ENCODE measurements at places on chromosomes 16 and 17.

DNA sequence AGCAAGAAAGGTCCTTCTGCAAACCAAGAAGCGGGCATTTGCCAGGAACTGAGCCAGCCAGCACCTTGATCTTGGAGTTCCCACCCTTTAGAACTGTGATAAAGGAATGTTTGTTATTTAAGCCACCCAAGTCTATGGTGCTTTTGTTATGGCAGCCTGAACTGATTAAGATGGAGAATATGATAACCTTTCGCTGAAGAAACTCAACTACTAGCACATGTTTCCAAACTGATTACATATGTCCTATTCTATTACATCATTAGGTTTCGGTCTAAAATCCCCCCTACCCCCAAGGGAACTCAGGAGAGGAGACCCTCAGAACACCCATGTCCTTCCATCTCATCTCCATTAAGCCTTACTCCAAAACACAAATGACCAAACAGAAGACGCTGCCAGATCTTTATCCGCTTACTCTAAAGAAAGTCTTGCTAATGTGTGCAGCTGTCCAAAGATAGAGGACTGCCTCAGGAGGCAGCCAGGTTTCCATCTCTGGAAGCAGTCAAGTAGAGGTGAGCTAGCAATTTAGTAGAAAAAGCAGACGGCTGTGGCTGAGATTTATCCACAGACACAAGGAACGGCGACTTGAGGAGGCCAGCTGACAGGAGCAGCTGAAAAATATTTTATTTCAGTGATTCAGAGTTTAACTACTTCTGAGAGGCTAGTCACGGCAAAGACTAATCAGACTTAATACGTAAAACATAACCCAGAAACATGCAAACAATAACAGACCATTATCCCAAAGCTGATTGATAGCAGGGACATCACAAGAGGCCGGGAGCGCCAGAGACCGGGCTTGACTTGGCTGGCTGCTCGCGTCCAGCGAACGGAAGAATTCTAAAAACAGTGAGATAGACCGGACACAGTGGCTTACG lies 611.4 kb upstream of the CDH5 start:
- no peak for DNase-seq

- no peak for DNase-seq
These were observed 58.1 kb downstream of the ZFHX3 start for GRCh38 chr16:72989579-72990551.

- no peak for DNase-seq
These were observed 47.6 kb downstream of the ABAT start for GRCh38 chr16:8722025-8722348.

- DNase-seq = no peak
These were observed at the start of gene G6PC1 for GRCh38 chr17:42900460-42901331. Gene G6PC1, plus strand, starts transcription at chr17:42900799. Its CDS starts 78 bp downstream, at chr17:42900877.

DNA sequence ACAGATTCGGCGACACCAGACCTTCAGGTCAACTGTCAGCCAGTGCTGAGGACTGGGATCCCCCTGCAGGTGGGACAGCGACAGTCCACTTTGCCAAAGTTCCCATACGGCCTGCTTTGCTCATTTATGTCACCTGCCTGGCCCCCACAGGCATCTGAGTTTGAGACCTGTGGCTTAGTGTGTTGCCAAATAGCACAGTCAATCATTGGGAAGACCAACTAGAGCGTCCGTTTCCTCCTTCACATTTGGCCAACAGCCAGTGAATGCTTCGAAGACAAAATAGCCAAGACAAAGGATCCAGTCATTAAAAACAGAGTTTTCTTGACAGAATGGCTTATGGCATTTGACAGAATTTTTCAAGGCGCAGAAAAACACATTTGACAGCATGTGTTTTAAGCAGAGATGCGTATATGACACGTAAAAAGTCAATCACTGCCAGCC lies 113.8 kb downstream of the ABCC12 start:
- no peak for DNase-seq

DNA sequence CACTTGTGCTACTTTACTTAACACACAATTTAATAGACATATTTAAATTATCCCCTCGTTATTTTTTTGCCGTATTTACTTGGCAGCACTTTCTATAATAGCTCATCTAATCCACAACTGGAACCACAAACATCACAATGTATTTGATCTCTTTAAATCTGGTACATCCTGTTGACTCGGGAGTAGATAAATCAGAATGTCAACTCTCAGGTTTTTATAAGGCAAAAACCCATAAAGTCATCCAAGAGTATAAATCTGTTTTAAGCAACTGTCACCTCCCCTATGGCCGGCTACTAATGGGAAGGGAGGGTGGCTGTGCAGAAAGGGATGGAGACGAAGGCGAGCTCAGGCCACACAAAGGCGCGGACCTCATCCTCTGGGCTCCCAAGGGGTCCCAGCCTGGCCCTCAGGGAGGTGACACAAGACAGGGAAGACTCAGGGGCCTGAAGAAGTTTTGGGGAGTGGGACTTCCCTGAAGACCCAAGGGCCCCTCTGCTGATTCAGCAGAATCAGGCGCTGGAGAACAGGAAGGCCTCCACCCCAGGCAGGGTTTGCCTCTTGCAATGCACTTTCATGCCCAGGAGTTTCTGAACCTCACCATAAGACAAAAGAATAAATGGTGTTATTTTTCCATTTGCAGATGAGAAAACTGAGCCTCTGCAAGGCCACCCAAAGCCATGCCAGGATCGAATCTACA lies 122.5 kb downstream of the ZNF423 start:
- DNase-seq = no peak

DNA sequence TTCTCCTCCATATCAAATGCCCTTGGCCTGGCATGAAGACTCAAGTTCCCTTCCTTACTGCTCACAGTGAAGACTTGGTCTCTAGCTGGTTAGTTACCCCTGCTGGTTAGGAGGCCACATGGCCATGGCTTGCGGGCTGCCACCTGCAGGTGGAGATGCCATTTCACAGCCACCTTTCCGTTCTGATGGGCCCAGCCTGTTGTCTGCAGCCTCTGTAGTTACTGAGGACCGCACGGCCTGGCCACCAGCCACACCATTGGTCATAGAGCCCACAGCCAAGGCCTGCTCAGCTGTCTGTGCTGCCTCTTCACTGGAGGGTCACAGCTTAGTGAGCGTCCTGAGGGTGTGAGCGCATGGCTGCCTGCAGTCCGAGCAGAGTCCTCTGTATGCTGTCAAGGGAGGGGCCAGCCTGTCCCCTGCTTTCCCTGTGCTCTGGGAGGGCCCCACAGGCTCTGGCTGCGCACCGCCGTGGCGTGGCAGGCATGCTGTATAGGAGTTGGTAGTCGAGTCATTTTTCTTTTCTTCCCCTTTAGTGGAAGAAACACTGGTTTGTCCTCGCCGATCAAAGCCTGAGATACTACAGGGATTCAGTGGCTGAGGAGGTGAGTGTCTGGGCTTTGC lies 59.2 kb downstream of the PLD6 start:
- peak; percentile 26 for DNase-seq

GRCh38 chr16:13138528-13138927 lies 237.1 kb downstream of the SHISA9 start:
- no peak for DNase-seq

- DNase-seq = no peak
These were observed 114.2 kb upstream of the IRX5 start for GRCh38 chr16:54816471-54816870.

DNA sequence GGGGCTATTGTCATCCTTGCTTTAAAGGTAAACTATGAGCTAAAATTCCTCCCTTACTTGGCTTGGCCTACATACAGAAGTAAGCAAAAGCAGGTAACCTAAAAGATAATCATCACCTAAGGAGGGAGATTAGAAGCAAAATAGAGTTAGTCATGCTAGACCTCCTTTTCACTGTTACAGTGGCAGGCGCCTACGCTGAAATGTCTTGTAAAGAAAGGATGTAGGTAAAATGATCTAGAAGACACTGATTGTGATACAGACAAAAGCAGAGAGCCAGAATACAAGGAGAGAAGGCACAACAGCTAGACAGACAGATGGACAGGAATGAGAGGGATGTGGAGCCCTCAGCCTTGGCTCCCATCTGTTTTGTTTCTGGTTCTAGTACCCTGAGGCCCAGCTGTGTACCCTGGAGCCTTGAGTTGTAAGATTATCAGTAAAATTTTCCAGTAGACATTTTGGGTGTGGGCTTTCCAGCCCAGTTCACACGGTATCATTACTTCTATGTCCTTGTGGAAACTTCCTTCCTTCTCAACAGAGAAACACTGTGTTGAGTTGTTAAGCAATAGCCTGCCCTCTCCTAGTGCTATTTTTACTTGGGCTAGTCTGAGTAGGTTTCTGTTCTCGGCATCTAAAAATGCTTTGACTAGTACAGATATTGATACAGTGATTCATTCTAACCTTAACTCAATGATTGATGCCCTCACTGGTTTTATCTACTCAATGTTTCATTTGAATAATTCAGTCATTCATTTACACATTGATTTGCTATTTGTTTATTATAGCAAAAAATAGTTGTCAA lies 7.7 kb upstream of the C16orf78 start:
- DNase-seq = no peak

DNA sequence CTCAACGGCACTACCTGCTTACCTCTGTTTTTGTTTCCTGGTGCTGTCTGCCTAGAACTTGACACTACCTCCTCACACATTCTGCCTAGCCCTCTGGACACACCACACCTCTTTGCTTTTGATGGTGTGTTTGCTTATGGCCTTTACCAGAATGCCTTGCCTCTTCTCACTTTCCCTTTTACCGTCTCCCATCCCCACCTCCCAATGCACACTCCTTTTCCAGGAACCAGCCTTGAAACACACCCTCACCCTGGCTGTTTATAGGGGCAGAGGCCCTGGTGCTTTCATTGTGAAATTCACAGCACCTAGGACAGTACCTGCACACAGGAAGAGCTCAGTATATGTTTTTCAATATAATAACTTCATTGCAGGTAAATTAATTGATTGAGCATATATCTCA lies 56.2 kb downstream of the MAP2K6 start:
- DNase-seq = no peak
